ENCODE measurements at places on chromosomes 3 and 15. TPM values are rescaled to one million over a fixed set of nuclear protein-coding genes. Genes with fewer than 3 reads are reported as not detected.

Gene LRRIQ4
- total RNA-seq, result 0.11 TPM

DNA sequence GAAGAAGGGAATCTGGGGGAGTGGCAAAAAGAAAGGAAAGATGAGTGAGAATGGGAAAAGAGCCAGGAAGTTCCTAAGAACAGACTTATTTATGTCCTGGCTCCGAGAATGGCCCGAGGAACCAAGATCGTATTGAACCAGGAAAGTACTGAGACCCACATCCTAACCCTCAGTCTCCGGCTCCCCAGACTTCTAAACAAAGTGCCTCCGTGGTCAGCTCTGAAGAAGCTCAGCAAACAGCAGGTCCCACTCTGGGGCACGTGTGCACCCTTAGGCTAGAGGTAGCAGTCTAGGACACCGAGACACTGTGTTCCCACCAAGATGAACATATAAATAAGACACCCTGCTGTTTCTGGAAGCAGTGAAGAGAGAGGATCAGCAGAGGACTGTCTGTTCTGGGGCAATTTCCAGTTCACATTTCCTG is 307.4 kb downstream of the NTRK3 start:
- H3K36me3 ChIP-seq, result no peaks in the 10 kb centered on the region
- peaks cover 27% of the 10 kb centered on the region for H3K27me3 ChIP-seq
- H3K4me3 ChIP-seq, result no peak overlapping the region
- no peak for DNase-seq

DNA sequence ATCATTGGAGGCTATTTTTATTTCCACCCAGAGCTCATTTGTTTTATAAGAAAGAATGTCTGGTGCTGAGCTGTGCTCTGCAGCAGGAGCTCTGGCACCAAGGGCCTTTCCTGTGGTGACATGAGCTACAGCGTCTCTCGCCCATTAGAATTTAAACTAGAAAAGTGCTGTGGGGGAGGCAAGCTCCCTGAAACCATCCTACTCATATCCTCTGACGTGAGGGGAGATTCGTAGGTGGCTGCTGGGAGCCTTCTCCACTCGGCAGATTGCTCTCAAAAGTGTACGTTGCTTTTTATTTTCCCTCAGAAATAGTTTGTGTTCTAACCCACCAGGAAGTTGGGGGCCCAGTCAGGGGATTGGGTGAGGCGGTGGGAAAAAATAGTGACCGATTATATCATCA is 76.3 kb upstream of the ARHGEF3 start:
- no peaks in the 10 kb centered on the region for H3K27me3 ChIP-seq
- no peaks in the 10 kb centered on the region for H3K36me3 ChIP-seq
- H3K27ac ChIP-seq, result peak overlapping the region; percentile 88
- DNase-seq, result no peak
- H3K4me3 ChIP-seq, result no peak overlapping the region

Gene B4GALT4
- 24.2 TPM for total RNA-seq

DNA sequence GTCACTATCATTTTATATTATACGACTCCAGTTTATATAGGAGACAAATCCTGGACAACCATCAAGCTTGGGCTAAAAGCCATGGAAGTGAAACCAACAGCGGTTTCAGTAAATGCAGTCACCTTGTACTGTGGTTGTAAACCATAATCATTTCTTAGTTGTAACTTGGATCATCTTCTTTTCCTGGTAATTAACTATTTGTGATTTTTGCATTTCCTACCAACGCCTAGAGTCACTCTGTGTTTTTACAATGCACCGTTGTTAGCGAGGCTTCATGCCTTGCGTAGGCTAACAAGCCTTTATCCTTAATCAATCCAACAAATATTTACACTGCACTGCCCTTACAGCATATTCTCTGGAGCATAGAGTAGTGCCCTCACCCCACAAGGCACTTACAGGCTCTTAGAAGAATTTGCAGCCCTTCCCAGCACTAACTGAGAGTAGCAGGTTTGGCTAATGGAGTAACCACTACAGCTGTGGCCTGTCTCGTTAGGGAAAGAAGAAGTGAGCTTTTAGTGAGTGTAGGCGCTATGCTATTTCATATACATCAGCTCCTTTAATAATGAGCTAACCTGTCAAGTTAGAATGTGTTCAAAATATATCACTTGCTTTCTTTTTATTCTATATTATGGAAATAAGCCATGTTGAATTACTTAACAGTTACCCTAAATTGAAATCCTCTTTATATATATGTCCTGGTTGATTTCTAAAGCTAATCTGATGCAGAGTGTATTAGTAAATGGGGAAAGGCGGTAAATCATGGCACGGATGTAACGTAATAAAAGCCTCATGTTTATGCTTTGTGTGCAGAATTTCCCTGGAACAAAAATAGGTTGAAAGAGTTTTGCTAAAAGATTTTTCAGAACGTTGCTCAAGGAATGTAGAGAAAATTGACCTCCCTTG is 62.8 kb downstream of the ABHD2 start:
- no peak overlapping the region for H3K27ac ChIP-seq
- H3K36me3 ChIP-seq, result peaks cover 13% of the 10 kb centered on the region
- no peak overlapping the region for H3K4me3 ChIP-seq
- no peak for DNase-seq
- H3K27me3 ChIP-seq, result no peaks in the 10 kb centered on the region

Gene SLC2A2
- not detected for total RNA-seq

GRCh38 chr3:127413318-127413673 is 125.5 kb upstream of the PRR20G start:
- H3K27ac ChIP-seq, result no peak overlapping the region
- H3K4me3 ChIP-seq, result no peak overlapping the region
- no peaks in the 10 kb centered on the region for H3K4me1 ChIP-seq
- no peaks in the 10 kb centered on the region for H3K36me3 ChIP-seq
- H3K27me3 ChIP-seq, result peaks cover 49% of the 10 kb centered on the region

DNA sequence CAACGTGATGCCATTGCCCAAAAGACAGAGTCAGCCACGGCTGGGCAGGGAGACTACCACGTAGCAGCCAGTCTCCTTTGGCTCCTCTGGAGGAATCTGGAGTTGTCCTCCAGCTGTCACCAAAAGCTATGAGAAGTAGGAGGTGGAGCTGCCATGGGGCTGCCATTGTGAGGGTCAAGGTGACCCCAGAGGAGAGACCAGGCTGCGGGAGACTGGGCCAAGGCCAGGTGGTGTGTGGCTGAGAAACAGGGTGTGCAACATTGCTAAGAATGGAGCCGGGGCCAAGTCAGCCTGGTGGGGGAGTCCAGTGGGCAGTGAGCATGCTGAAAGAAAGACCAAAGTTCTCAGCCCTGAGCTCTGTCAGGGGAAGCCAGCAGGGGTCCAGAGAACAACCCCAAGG is 29.9 kb upstream of the MRPS22 start:
- H3K27me3 ChIP-seq, result peaks cover 32% of the 10 kb centered on the region
- H3K4me1 ChIP-seq, result peaks cover 20% of the 10 kb centered on the region
- DNase-seq, result no peak
- no peak overlapping the region for H3K4me3 ChIP-seq

GRCh38 chr15:52104532-52105004 is 8.0 kb downstream of the BCL2L10 start:
- peaks cover 6% of the 10 kb centered on the region for H3K4me1 ChIP-seq
- H3K27ac ChIP-seq, result no peak overlapping the region
- no peak overlapping the region for H3K4me3 ChIP-seq
- DNase-seq, result no peak
- no peaks in the 10 kb centered on the region for H3K36me3 ChIP-seq

DNA sequence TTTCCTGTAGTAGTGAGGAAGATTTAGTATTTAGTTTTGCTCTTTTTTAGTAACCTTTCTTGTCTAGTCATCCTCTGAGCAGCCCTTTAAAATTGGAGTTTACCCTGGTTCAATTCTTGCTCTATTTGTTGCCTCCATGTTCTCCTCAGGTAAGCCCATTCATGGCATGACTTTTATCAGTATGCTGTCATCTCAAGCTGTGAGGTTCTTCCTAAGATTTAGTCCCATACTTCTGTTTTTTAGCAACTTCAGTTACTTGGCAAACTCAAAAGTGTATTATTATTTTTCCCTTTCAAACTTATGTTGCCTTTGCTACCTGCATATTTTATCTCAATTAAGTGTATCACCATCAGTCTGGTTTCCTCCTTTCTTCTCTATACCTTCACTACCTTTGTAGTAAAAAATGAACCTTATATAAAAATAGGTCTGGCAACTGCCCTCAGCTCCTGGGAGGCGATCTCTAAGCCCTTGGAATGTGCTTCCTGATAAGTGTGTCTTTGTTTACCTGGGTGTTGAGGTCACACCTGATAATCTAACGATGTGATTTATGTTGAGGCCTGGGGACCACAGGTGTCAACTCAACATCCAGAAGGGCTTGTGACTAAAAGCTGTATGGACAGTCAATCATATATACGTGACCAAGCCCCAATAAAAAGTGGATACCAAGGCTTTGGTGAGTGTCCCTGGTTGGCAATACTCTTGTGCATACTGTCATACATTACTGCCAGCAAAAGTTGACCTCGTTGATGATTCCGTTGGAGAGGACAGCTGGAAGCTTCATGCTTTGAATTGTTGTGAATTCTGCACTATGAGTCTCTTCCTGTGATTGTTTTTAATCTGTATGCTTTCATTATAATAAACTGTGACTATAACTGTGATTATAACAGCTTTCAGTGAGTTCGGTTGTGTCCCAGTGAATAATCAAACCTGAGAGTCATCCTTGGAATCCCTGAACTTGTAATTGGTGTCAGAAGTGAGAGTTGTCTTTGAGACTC is 3.9 kb downstream of the NSUN3 start:
- DNase-seq, result no peak
- H3K4me3 ChIP-seq, result no peak overlapping the region
- no peaks in the 10 kb centered on the region for H3K27me3 ChIP-seq
- H3K4me1 ChIP-seq, result peaks cover 31% of the 10 kb centered on the region
- no peak overlapping the region for H3K27ac ChIP-seq

DNA sequence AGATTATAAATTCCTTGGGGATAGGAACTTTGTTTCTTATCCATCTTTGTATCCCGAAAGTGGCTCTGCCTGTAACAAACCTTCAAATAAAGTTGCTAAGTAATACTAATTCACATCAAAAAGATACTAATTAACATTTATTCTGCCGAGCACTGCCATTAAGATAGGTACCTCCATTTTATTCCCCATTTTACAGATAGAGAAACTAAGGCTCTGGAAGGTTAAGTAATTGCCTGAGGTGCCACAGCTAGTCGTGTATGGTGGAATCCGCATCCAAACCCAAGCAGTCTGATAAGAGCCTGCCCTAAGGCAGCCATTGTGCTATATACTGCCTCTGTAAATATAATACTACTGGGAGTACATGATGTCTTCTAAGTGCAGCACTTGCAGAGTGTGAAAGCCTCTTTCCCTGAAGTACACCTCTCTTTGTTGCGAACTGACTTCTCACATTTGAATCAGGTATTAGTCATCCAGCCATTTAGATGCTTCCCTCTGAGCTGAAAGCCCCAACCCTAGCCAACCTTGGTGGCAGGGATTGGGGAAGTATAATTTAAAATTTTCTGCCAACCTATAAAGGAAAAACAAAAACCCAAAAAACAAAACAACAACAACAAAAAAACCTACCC is 78.5 kb upstream of the CHD2 start:
- H3K4me1 ChIP-seq, result peaks cover 67% of the 10 kb centered on the region
- H3K27ac ChIP-seq, result peak overlapping the region; percentile 94
- no peaks in the 10 kb centered on the region for H3K27me3 ChIP-seq
- H3K4me3 ChIP-seq, result peak overlapping the region; percentile 11

GRCh38 chr3:49839193-49839809 is 17.1 kb downstream of the TRAIP start:
- H3K4me1 ChIP-seq, result peaks cover 5% of the 10 kb centered on the region
- peak overlapping the region; percentile 78 for H3K27ac ChIP-seq
- DNase-seq, result peak; percentile 53
- H3K27me3 ChIP-seq, result no peaks in the 10 kb centered on the region
- H3K4me3 ChIP-seq, result no peak overlapping the region

Gene ITIH3
- total RNA-seq, result 25.0 TPM

DNA sequence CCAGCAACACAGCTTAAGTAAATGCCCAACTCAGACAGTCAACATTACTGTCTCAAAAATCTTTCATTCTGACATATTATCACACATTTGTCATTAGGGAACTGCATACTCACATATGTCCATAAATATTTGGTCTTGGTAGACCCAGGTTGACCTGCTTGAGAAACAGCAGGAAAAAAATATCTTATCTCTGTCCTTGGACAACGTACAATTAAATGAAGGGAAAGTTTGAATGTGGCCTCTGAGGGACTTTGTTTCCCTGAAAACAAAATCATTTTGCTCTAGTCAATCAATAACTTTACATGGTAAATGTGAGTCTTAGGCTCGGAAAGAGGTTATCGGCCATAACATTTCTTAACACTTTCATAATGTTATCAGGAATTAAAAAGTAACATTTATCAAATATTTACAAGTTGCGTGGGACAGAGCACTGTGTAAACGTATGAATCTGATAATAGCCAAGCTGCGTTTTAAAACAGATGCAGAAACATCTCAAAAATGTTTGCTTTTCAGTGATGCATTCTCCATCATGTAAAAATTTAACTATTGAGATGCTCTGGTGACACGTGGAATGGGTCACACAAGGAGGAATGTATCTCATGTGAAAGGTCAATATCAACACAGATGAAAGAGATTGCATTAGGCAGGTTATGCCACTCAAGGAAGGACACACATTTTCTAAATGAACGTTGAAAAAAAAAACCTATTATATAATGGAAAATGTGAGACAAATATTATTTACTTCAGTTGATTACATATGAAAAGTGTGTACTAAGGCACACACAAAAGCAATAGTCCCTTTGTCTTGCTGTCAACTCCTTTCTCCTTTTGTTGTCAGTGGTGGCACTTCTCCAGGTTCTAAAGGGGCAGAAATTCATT is 304.4 kb downstream of the WDR72 start:
- H3K36me3 ChIP-seq, result no peaks in the 10 kb centered on the region
- H3K4me3 ChIP-seq, result no peak overlapping the region
- no peak overlapping the region for H3K27ac ChIP-seq

Gene C3orf62
- 13.2 TPM for total RNA-seq

DNA sequence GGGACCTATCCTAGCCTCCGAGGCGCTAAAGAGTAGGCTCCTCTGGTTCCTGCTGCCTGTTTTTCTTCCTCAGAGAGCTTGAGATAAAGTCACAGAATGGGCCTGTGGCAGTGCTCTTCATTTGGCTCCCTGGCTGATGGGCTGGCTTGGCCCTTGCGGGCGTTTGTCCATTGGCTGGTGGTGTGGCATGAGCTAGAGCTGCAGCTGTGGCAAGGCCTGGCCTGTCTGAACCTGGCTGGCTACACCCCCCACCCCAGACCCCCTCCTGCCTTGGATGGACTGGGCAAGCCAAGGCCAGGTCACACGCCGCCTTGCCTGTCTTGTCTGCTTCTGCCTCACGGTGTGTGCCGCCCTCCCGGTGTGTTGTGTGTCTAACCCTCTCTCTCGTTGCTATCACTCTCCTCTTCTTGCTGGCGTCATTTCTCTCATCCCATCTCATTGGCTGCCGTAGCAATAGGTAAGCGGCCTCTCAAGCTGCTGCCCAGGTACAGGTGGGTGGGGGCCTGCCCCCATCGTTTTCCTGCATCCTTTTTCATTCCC is 3.2 kb downstream of the AP2M1 start:
- peak overlapping the region; percentile 34 for H3K4me3 ChIP-seq
- H3K36me3 ChIP-seq, result peaks cover 28% of the 10 kb centered on the region

DNA sequence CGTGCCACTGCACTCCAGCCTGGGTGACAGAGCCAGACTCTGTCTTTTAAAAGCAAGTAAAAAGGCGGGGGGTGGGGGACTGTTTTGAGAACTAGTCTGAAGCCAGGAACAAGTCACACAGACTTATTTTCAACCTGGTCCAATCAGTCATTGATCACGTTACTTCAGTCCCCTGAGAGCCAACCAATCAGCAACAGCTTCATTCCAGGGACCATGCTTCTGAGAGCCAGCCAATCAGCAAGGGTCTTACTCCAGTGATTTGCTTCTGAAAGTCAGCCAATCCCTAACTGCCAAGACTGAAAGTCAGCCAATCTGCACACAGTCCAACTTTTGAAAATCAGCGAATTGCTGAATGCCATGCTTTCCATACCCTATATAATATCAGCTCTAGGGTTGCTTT is 48.6 kb upstream of the C15orf39 start:
- peaks cover under 1% of the 10 kb centered on the region for H3K36me3 ChIP-seq
- DNase-seq, result no peak
- no peak overlapping the region for H3K4me3 ChIP-seq

Gene CMTM7
- total RNA-seq, result 18.0 TPM

Gene ZPLD1
- not detected for total RNA-seq

Gene SETMAR
- total RNA-seq, result 37.2 TPM

All from mesothelial cell of epicardium (in vitro differentiated cells).